ENCODE measurements at places on chromosomes 5 and 9.

DNA sequence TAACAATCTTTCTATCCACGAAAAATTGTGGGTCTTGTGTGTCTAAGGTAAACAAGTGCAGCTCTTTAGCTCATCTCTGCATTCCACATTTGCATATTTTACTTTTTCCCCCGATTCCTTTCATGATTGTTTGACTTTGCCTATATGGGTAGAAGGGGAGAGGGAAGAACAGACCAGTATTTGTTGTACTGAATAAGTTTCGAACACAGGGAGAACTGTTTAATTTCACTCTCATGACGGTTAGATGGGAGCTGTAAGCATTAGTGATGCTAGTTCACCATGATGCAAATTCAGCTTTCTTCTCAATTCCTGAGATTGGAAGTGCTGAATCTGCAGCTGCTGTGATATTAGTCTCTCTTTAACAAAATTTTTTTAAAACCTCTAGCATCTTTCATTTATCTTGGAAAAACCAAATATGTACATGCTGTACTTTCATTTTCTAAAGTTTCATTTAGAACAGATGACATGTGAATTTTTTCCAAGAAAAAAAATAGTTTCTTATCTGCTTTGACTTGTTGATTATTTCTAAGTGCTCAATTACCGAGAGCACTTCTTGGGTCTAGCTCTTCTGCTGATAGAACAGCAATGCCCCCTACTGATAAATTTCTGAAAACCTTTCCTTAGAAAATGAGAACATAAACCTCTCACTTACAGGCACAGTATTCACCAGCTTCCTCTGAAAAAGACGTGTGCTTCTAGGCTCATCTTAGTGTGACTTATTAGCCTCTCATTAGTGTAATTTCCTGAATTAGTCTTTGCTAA lies 149.5 kb downstream of the BAAT start:
- DNase-seq = no peak

- DNase-seq = no peak
Measured at GRCh38 chr5:8683496-8683895, 814.5 kb downstream of the MTRR start.

- no peak for DNase-seq
Measured at GRCh38 chr9:81470864-81471263, 218.5 kb downstream of the TLE1 start.

GRCh38 chr9:125176636-125177035 lies 13.0 kb downstream of the PPP6C start:
- no peak for DNase-seq

DNA sequence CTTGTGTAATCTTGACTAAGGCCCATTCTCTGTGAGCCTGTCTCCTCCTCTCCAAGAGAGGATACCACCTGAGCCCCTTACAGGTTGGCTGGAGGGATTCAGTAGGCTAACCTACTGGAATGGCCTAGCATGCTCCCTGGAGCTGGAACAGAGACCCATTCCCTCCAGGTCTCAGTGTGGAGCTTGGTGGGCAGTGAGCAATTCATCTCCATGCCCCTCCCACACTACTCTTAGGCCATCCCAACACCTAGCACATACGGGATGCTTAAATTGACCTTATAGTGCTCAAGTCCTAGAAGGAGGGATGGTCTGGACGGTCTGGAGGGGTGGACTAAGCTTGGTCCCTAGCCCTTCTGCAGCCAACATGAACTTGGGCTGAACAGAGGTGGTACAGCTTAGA lies 75.6 kb downstream of the CRB2 start:
- no peak for DNase-seq

- no peak for DNase-seq
Measured at GRCh38 chr5:53819482-53819881, 259.0 kb downstream of the NDUFS4 start.

- DNase-seq = no peak
Measured at GRCh38 chr5:6633469-6634245, 417 bp downstream of the SRD5A1 start.

- DNase-seq = no peak
Measured at GRCh38 chr5:93926831-93927620, 185.6 kb upstream of the POU5F2 start.

DNA sequence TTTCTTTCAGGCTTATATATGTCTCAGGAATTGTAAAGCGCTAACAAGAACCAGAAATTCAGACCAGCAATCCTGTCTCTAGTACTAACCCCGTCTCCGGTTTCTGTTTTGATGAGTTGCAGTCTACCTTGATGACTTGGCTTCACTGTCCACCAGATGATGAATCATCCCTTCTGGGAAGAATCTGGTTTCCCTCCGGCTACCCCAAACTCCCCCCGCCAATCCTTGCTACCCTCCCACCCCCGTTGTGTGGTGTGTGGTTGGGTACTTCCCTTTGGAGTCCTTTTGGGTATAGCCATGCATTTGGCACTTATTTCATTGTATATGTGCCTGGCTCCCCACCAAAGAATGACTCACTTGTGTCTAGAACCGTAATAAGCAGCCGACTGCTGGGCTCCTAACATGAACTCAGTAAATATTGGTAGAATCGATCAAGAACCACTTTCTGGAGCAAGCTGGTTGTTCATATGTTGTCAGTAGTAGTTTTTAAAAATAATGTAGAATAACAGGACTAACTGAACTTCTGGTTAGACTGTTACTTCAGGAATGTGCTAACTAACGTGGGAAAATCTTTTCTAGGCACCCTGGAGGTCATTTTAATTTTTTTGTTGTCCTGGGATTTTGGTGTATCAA lies 8.3 kb upstream of the TGFBI start:
- DNase-seq = no peak

DNA sequence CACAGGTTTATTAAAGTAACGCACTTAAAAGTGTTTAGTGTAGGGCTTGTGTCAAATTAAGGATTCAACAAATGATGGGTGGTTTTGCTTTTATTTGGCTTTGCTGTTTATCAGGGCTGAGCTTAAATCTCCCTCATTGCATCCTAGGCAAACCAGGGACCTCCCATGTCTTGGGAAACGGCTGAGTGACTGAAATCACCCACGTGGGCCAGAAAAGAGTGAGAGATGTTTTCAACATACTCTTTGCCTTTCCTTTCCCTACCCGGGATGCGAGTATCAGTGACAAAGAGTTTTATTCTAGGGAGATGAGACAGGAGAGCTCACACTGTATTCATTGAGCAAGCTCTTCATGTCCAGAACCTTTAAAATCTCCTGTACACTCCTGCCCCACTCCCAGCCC lies 23.3 kb downstream of the KCNMB1 start:
- DNase-seq = no peak

- DNase-seq = no peak
Measured at GRCh38 chr5:94888674-94889073, 270.2 kb downstream of the SLF1 start.

DNA sequence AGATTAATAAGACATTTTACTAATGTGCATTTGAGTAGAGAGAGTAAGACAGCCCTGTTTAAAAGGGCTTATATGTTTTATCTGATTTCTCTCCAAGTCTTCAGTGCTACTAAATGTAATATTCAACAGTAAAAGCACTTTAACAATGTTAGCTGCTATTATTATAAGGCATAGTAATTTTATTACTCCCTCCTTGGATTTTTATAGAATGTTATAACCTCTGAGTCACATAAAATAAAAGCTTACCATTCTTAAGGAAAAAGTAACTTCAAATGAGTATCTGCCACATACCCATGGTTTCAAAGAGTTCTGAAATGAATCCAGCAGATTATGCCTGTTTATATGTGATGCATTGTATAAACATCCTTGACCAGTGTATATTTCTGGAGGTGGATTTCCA lies 19.0 kb downstream of the SPDL1 start:
- no peak for DNase-seq

- DNase-seq = no peak
Measured at GRCh38 chr9:91187311-91187964, 174.3 kb downstream of the AUH start.

DNA sequence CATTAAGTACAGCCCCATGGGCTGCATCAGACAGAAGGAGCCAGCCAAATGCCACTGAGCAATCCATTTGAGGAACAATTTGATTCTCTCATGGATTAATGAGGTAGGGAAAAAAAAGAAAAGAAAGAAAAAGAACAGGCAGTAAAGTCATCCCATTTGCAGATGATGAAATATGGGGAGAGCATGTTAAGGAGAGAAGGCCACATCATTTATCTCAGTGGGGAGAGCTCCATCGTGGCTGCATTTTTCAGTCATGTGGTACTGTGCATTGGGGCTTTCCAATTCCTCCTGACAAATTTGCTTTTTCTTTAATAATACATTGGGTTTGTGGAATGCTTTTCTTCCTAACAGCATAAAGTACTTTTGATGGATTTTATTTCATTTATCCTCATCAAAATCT lies 375.2 kb upstream of the TLE4 start:
- DNase-seq = no peak

DNA sequence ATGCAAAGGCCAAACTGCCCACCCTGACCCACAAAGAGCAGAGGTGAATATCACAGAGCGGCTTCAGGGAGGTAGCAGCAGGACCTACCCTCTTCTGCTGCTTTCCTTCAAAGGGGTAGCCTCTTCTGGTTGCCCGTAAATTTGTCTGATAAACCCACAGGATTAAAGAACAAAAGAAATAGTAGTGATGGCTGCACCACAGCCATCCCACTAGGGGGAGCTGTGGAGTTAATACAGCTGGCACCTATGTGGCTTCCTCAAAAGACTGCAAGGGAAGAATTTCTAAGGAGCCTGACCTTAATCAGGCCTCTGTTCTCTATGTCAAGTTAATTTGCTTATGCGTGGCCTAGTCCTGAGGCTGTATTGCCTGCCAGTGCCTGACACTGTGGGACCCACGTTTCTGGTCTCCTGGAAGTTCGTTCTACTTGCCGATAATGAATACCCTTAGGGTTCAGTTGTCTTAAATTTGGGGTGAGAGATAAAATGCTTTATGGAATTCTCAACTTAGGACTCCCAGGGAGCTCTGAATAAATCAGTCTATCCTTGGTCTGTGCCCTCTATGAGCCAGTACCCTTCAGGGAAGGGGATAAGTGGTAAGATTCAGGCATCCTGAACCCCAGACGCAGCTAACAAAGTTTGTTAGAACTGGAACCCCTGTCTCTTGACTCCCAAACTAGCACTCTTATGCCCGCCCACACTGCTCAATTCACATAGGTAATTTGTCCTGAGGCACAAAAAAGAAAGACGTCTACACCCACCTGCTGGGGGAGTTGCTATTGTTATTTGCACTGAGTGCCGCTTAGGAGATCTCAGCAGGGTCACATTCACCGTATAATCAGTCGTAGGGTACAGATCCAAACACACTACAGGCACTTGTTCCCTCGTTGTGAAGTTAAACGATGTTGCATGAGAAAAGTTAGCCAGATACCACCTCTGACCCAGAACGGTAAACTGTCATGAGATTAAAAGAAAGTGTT lies 77.1 kb downstream of the SUSD1 start:
- peak; percentile 39 for DNase-seq

All from stimulated activated CD8-positive, alpha-beta memory T cell treated with anti-CD3 and anti-CD28 coated beads, Interleukin-4, amount 100 ng/mL, for 4 hours (primary cell).